ENCODE measurements at places on chromosomes 3 and 15.

DNA sequence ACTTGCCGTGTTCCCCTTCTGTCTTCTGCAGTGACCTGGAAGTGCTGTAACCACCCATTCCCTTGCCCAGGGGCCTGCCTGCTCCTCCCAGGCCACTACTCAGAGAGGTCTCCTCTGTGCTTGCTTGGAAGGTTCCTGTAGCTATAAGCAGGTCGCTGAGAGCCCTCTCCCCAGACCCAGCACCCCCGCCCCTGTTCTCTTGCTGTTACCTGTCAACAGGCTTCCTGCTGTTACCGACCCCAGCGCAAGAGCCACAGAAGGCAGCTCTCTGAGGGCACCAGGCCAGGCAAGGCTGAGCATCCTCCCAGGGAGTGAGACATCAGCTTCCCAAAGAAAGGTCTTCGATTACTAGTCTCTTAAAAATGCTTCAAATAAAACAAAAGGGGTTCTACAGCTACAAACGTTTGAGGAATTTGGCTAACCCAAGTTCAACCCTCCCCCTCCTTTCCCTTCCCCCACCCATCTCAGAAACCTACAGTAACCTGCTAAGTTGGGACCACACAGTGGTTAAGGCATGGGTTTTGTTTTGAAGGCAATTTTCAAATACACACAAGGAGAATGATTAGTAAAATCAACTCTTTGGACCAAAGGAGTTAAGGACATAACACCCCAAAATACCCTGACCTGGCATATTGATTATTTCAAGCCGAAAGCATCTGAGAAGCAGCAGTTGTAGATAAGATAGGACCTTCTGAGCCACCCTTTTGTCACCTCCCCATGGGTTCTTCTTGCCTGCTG, 74.9 kb upstream of the MFGE8 start:
- DNase-seq: no peak

GRCh38 chr3:66499881-66500575, 794 bp downstream of the LRIG1 start:
- no peak for DNase-seq

- DNase-seq: no peak
Measured at GRCh38 chr3:53269888-53270880, 14.4 kb upstream of the TKT start.

- DNase-seq: no peak
Measured at GRCh38 chr15:57015897-57016296, 97.5 kb downstream of the TCF12 start.

DNA sequence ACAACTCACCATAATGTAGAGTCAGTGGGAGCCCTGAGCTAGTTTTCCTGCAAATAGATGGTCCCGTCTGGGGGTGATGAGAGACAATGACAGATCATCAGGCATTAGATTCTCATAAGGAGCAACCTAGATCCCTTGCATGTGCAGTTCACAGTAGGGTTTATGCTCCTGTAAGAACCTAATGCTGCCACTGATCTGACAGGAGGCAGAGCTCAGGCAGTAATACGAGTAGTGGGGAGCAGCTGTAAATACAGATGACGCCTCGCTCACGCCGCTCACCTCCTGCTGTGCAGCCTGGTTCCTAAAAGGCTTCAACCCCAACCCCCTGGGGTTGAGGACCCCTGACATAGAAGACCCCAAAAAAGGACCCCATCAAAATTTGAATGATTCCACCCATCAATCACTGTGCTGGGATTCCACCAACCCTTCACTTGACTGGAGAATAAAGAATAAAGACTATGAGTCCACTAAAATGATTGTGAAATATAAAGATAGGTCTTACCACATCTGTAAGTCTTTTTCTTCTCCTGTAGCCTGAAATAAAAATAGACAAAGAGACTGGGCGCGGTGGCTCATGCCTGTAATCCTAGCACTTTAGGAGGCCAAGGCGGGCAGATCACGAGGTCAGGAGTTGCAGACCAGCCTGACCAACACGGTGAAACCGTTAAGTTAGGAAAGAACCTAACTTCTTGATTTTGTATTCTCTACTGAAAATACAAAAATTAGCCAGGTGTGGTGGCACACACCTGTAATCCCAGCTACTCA, 9.9 kb upstream of the UBL7 start:
- DNase-seq: no peak

- no peak for DNase-seq
Measured at GRCh38 chr15:77584201-77584600, 48.5 kb downstream of the LINGO1 start.

- no peak for DNase-seq
Measured at GRCh38 chr3:58660998-58661397, 5.6 kb downstream of the FAM3D start.

GRCh38 chr3:122230174-122230573, 46.7 kb downstream of the CASR start:
- DNase-seq: no peak

DNA sequence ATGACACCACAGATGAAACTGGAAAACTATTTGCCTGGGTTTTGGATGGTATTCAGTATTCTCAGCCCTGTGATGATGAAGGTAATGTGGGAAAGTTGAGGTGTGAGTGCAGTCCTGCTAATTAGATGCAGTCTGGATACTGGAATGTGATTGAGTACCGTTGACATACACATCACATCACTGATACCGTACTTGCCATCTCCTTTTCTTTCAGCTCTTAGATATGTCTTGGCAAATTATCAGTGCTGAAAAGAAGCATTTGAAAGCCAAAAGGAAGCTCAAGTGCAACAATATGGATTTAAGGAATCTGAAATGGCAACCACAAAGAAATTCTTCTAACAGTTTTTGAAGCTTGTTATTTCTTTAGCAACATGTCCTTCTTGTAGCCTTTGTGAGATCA, 381.4 kb upstream of the TGFBR2 start:
- DNase-seq: no peak

- no peak for DNase-seq
Measured at GRCh38 chr15:64461721-64462162, 1.4 kb downstream of the ZNF609 start.

GRCh38 chr15:39820050-39820602, 37.5 kb upstream of the FSIP1 start:
- DNase-seq: no peak

DNA sequence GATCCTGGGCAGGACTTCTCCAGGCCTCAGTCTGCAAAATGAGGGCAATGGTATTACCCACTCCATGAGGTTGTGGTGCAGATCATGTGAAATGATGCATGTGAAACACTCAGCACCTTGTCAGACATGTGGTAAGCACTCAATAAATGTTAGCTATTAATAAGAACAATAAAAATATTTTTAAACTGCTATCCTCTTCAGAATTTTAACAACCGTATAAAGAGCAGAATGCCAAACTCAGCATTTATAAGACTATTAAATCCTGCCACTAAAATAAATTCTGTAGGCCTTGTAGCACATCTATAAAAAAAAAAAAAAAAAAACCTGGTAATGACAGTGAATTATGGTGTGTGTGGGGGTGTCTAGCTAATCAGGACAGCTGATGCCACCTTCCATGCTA, 213.9 kb upstream of the UMPS start:
- no peak for DNase-seq

GRCh38 chr3:185712337-185712736, 112.5 kb downstream of the IGF2BP2 start:
- DNase-seq: no peak

GRCh38 chr3:111803123-111803593, 55.9 kb upstream of the PHLDB2 start:
- no peak for DNase-seq

DNA sequence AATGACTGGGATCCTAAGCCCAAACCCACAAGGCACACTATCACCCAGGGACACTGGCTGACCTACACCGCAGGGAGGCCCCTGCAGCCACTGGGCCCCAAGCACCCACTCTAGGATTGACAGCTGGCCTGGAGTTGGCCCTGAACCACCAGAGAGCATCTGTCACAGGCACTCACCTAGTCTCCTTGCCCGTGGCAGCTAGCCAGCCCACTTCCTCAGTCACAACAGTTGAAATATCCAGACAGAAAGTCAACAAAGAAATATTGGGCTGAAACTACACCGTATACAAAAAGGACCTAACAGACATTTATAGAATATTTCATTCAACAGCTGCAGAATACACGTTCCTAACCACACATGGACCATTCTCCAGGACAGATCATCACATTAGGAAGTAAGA, 5.2 kb upstream of the SPINK8 start:
- DNase-seq: no peak

GRCh38 chr3:175605851-175606250, 746.7 kb downstream of the NAALADL2 start:
- DNase-seq: no peak

DNA sequence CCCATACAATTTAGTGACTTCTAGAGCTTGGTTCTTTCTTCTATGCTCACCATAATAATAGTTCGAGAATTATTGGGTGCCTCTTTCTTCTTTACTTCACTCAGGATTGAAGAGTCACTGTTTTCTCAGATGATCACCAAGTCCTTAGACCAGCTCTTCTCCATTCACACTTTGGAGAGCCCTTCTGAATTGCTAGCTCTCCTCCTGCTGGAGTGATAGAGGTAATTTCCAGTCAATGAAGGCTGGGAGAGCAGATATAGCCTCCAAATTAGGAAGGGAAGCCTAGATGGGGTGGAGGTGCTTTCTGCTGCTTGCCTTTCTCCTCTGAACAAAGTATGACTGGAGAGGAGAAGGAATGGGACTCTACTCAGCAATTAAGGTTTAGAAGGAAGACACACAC, 10.7 kb upstream of the BBX start:
- DNase-seq: no peak

DNA sequence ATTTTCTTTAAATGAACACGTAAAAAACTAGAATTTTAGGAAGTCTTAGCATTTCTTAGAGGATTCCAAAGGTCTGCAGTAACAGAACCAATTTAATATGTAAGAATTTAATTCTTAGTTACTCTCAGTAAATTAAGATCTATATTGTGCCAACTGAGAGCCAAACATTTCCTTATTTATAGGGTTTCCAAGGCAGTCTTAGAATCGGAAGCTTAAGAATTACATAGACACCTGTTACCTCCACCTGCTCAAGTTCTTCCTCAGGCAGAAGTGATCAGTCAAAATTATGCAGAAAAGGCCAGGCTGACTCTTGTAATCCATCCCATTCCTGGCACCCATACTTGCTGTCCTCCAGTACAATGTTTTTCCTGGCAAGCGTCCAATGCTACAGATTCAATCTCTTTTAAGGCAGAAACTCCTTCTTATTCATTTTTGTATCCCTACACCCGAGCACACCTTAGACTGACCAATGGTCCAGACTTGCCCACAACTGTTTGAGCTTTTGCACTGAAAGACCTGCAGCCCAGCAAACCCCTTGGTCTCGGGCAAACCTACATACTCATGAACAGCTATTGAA, 64.3 kb downstream of the NCEH1 start:
- DNase-seq: no peak

- DNase-seq: no peak
Measured at GRCh38 chr3:58152225-58153015, 58.4 kb downstream of the DNASE1L3 start.

DNA sequence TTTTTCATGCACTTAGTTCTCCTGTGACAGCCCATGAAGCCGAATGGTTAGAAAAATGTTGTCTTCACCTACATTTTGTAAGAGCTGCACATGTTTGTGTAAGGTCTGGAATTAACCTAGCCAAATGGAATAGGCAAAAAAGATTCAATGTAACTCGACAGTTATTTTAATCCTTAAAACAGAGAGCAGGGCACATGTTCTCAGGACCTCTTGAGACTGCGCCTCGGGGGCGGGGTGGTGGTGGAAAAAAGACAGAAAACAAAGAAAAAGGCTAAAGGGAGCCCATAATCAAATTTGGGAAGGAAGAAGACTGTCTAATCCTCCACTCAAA, 702 bp upstream of the CSNK1G1 start:
- no peak for DNase-seq

DNA sequence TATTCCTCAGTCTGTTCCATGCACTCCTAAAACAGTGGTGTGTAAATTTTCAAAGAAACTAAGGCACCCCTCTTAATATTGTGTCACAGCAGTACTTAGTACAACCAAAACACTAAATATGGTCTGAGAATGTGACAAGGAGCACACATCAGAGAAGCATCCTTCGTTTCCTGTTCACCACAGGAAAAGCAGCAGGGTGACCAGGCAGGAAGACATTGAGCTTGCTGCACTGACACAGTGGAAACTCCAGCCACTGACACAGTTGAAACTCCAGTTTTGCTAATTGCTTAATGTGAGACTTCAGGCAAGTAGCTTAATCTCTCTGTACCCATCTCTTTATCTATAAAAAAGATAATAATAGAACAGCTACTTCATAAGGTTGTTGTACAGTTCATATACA, 353.0 kb upstream of the RORA start:
- DNase-seq: no peak

DNA sequence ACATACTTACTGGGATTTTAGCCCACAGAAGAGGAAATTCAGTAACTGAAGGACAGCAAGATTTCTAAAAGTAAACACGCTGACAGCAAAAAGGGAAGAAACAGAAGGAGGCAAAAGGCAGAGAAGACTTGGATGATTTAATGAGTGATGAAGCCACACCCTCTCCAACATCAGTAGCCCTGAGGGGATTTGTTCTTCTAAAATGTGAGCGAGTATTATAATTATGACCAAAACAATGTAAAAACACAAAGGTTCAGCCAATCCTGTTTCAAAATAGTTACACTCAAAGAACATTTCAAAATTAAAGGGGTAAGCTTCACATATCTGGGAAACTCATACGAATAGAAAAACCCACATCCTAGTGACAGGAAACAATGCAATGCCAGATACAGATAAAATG, 25.0 kb downstream of the MCCC1 start:
- DNase-seq: no peak

DNA sequence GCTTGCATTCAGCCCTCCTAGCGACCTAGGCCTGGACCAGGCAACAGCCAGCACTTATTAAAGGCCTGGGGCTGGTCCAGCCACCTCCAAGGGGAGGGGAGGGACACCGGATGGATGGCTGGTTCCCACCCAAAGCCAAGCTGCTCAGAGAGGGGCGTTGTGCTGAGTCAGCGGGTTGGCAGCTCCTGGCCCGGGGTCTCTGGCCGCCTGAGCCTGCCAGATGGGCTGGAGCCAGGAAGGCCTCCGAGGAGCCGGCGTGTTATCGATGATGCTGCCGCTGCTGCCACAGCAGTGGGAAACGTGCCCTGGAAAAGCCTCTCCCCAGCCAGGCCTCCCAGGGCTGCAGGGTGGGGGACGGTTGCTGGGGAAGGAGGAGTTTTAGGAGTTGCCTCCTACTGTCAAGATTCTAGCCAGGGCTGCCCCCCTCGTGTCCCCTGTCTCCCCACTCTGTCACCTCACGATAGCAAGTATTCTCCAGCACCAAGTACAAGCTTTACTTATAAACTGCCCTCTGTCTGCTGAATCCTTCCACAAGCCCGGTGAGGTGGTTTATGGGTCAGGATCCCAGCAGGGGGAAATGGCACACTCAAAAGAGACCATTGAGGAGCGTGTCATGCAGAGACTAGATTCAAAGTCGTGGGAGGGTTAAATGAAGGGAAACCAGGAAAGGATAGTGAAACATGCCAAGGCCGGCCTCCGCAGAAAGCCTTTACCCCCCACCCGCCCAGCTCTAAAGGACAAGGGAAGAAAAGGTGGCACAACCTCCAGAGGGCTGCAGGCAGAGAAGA, 43.2 kb upstream of the TSEN2 start:
- no peak for DNase-seq

DNA sequence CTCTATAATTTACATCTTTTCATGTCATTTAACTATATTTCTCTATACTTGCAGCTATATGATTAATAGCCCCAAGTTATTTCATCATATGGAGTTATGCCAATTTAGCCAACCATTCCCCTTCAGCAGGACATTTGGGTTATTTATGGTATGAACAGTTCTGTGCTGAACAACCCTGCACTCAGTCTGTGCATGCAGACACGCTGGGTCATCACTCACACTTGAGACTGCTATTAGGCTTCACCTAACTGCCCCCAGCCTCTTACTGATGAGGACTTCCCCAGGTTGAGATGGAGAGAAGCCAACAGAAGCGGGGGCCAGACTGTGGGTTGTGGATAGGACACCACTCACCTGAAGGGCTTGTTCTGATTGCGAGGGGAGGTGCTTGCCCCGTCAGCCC, 7.3 kb downstream of the TADA3 start:
- DNase-seq: no peak
